ENCODE measurements at places on chromosomes 12 and 14. TPM values are rescaled to one million over a fixed set of nuclear protein-coding genes. Genes with fewer than 3 reads are reported as not detected.
A peak's percentile ranks its signal among the peaks of the same experiment; 100 is the strongest.

GRCh38 chr14:68407285-68407684 is 385.6 kb downstream of the ZFP36L1 start:
- DNase-seq, result no peak

DNA sequence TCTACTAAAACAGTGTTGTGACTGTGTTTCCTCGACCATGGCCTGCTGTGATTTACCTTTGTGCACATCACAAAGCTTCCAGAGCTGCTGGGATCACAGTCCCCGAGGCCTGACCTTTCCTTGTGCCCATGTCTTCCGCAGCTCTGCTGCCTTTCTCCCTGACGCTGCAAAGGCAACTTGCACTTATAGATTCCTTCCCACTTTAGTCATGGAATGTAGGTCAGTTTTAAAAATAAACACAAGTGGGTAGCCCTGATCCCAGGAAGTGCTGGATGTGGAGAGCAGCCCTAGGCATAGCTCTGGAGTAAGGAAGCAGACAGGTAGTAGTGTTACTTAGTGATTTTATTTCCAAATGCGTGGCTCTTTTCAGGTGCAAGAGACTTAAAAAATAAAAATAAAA is 825.7 kb downstream of the AACS start:
- DNase-seq, result no peak

DNA sequence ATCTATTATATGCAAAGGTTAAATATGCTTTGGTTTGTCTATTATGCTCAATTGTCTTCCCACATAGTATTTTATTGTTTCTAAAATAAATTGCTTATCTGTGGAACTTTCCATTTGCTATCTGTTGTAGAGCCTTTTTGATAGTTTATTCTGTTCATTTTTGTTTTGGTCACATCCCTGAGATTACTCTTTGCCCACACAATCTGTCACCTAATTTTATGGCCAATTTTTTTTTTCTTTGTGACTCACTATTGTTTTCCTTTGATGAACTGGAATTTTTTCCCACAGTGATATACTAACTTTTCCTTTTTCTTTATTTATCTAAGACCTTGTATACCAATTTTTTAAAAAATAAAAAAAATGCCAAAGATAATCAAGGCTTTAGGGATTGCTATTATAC is 61.1 kb downstream of the RASSF9 start:
- no peak for DNase-seq

DNA sequence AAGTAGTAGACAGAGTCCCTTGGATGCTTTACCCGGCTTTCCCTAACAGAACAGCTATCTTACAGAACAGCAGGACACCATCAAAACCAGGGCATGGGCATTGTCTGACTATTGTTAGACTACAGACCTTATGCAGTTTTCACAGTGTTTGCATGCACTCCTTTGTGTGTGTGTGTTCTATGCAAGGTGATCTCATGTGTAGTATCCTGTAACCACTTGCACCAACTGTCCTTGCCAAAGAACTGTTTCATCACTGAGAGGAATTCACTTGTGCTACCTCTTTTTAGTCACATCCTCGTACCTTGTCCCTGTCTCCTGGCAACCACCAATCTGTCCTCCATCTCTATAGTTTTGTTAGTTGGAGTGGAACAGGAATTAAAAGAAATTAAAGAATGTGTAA is 183.6 kb upstream of the PZP start:
- no peak for DNase-seq

- DNase-seq, result no peak
Measured at GRCh38 chr12:89939522-89940215, 231.0 kb upstream of the ATP2B1 start.

DNA sequence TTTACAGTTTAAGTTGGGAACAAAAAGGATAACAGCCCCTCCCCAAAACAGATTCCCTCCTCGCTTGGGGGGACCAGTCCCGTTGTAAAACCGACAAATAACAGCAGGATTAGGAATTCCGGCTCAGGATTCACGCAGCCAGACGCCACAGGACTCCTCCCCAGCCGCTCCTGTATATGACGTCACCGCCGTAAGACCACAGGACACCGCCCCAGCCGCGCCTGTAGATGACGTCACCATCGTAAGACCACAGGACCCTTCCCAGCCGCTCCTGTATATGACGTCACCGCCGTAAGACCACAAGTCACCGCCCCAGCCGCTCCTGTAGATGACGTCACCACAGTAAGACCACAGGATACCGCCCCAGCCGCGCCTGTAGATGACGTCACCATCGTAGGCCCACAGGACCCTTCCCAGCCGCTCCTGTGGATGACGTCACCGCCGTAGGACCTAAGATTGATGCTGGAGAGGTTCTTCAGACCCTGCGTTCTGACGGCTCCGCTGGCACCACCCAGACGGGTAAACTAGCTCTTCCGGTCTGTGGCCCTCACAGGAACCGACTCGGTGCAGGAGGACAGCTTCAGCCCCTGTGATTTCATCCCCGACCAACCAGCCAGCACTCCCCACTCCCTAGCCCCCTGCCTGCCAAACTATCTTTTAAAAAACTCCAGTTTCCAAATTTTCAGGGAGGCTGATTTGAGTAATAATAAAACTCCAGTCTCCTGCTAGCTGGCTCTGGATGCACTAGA is 43.9 kb upstream of the FBRSL1 start:
- peak; percentile 80 for DNase-seq

DNA sequence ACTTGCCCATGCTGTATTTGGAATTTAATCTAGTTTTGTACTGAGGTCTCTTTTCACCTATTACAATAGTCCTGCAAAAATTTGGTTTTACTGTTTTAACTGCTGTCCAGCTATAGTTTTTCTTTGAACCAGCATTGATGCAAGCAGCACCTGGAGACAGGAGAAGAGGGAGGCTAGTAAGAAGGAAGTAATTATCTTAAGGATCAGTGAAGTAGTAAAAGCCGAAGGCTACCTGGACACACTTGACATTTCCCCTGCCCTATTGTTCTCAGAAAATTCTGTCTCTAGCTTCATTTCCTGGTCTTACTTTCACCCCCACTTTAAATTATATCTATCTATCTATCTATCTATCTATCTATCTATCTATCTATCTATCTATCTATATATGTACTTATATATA is 43.5 kb upstream of the LRIG3 start:
- DNase-seq, result no peak

GRCh38 chr12:16155938-16156337 is 121.5 kb downstream of the SLC15A5 start:
- no peak for DNase-seq

The TAMALIN gene
- 5.5 TPM for polyA plus RNA-seq

The GPR137C gene
- 0.40 TPM for polyA plus RNA-seq

The DEGS2 gene
- 0.39 TPM for polyA plus RNA-seq

The STRAP gene
- polyA plus RNA-seq, result 205 TPM

The TAS2R20 gene
- 0.10 TPM for polyA plus RNA-seq

The AKAP5 gene
- 0.01 TPM for polyA plus RNA-seq

The OTOGL gene
- polyA plus RNA-seq, result 0.03 TPM

The AVPR1A gene
- polyA plus RNA-seq, result 0.64 TPM

The CLEC6A gene
- not detected for polyA plus RNA-seq

Data from psoas muscle (tissue), 8 donors.